ENCODE measurements at places on chromosomes 6 and 20. TPM values are rescaled to one million over a fixed set of nuclear protein-coding genes. Genes with fewer than 3 reads are reported as not detected.

DNA sequence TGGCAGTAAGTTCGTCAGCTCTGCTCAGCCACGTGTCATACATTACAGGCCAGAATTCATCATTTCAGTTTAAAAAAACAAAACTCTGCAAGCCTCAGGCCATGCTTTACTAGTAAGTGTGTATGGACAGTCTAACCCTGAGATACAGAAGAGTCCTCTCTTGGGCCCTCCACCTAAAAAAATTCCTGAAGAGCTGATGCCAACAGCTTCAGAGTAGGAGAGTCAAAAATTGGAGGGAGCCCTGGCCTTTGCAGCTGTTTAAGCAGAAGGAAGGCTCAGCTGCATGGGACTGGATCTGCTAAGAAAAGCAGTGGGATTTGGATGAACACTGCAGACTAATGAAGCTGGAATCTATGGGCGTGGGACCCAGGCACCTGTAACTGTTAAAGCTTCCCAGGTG lies 47.2 kb upstream of the FAM8A1 start:
- no peak for DNase-seq

DNA sequence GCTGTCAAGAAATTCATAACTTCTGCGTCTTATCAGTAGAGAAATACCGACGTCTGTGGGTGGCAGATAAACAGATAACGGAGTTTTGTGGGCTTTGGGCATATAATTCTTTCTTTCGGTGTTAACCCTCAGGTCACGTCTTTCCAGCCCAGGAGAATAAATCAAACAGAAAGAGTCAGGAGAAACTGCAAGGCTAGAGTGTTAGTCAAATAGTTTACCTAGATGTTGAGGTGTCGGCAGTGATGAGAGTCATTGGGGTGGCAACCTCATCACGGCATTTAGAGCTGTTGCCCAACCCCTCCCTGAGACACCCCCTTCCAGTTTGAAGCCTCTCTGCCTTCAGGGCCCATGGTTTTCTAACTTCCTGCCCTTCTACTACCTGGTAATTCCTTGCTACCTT lies 49.5 kb downstream of the ADTRP start:
- DNase-seq = no peak

Gene C6orf141
- 0.41 TPM for total RNA-seq

DNA sequence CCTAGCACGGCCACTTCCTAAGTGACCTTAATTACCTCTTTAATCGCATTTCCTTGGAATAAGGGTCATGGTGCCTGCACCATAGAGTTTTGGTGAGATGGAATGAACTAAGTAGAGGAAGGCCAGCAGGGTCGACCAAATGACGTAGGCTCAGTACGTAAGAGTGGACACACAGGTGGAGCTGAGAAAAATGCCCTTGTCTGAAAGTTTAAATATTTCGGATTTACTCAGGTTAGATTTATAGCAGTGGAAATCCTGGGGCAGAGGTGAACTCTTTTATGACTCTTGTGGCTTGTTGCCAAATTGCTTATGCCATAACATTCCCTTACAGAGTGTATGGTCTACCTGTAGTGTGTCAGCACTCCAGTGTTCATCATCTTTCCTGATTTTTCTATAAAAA lies 23.6 kb upstream of the BTBD3 start:
- no peak for DNase-seq

DNA sequence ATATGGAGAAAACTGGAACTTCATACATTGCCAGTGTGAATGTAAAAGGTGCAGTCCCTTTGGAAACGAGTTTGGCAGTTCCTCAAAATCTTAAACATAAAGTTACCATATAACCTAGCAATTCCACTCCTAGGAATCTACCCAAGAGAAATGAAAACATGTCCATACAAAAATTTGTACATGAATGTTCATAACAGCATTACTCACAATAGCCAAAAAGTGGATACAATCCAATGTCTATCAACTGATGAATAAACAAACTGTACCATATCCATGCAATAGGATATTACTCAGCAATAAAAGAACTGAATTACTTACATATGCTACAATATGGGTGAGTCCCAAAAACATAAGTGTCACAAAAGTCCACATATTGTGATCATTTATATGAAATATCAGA lies 48.7 kb upstream of the ERVFRD-1 start:
- DNase-seq = no peak

DNA sequence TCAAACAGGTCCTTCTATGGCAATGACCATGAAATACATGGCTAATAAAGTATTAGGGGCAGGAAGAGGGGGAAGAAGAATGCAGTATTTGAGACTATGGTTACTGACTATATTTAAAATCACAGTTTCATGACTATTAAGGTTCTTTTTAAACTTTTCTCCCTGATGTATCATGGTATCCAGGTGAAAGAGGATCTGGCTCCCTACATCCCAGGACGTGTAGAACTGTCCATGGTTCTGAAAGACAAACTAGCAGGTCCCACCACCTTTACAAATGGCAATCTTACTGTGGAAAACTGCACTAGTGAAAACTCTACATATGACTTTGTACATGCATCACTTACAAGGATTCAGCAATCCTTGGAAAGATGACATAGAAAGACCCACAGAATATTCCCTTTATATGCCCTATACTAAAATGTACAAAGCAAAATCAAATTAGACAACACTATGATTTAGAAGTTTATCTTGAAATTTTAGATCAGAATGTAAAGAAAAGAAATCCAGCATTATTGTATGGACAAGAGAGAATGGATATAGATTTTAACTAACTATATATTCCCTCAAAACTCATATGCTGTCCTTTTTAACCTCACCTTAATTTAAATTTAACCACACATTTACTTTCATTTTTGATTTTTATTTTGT lies 33.5 kb downstream of the RPP21 start:
- DNase-seq = no peak

Gene TGM3
- total RNA-seq = not detected

DNA sequence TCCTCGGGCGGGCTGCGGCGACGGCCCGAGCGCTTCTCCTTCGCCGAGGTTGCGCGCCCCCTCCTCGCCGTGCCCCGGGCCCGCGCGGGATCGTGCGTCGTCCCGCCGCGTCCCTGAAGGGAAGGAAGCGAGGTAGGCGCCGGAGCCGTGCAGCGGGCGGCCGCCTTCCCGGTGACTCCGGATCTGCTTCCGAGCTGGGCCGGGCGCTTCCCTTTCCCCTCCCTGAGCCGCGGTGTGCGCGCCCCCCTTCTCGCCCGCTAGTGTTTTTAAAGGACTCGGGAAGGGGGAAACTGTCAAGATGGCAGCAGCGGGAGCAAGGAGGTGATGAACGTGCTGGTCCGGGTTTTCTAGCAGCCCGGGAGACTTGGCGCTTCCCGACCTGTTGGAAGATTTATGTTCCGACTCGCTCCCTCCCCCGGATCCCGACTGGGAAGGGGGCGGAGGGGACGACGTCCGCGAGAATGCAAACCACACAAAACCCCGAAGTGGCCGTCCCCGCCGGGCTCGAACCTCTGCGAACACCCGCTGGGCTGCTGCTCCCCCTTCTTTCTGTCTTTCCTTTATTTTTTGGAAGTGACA lies 744 bp upstream of the FOXO3 start:
- DNase-seq = no peak

Measured in left ventricle myocardium inferior (tissue), 1 donor.